ENCODE measurements at places on chromosomes 7 and 10.
A peak's percentile ranks its signal among the peaks of the same experiment; 100 is the strongest.

- DNase-seq, result no peak
Measured at GRCh38 chr7:4606797-4607196, 75.3 kb upstream of the FOXK1 start.

DNA sequence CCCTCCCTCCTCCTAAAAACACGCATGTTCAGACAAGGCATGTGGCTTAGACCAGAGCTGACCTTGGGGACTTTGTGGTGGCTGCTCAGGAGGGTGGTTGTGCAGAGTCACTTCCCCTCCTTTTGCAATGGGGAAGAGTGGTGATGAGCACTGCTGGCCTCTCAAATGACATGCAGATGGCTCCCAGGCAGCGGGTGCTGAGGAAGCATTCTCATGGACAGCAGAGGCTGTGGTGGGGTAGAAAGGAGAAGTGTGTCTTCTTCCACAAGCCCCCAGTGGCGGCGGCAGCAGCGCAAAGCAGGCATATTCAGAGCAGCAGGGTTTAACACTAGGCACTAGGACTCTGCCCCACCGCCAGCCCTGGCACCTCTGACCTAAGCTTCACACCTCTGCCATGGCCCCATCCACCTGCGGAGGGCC lies 105.9 kb upstream of the ANLN start:
- DNase-seq, result peak; percentile 81

DNA sequence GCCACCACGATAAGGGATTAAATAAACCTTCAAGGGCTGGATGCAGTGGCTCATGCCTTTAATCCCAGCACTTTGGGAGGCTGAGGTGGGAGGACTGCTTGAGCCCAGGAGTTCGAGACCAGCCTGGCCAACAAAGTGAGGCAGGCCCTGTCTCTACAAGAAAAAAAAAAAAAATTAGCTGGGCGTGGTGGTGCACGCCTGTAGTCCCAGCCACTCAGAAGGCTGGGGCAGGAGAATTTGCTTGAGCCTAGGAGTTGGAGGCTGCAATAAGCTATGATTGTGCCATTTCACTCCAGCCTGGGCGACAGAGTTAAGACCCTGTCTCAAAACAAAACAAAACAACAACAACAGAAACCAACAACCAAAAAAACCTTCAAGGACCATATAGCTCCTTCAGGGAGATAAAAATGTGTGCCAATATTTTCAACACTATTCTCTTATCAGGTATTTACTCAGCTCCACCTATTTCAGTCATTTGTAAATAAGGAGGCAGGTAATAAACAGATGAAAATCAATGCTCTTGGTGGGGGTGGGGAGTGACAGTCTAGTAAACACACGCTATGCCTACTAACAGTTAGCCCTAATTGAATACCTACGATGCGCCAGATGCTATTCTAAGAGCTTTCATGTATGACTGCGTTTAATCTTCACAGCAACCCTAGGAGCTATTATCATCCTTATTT lies 13.2 kb downstream of the BAIAP2L1 start:
- no peak for DNase-seq

DNA sequence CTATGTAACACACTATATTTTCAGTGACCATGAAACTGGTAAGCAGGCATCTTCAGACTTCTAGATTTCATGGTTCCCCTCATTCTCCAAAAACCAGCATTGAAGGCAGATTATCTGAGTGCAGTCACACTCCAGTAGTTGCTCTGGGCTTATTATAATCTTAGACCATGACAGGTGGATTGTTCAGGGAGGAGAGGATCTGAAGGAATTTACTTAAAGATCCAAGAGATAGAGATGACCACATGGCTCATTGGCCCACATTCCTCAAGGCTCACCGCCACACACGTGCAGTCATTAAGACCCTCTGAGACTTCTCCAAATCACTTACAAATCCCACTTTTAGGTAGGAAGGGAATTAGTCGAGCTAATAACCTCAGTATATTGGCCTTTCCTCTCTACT lies 55.2 kb downstream of the GSAP start:
- DNase-seq, result no peak

- DNase-seq, result no peak
Measured at GRCh38 chr10:67790534-67791408, 47.2 kb downstream of the DNAJC12 start.

DNA sequence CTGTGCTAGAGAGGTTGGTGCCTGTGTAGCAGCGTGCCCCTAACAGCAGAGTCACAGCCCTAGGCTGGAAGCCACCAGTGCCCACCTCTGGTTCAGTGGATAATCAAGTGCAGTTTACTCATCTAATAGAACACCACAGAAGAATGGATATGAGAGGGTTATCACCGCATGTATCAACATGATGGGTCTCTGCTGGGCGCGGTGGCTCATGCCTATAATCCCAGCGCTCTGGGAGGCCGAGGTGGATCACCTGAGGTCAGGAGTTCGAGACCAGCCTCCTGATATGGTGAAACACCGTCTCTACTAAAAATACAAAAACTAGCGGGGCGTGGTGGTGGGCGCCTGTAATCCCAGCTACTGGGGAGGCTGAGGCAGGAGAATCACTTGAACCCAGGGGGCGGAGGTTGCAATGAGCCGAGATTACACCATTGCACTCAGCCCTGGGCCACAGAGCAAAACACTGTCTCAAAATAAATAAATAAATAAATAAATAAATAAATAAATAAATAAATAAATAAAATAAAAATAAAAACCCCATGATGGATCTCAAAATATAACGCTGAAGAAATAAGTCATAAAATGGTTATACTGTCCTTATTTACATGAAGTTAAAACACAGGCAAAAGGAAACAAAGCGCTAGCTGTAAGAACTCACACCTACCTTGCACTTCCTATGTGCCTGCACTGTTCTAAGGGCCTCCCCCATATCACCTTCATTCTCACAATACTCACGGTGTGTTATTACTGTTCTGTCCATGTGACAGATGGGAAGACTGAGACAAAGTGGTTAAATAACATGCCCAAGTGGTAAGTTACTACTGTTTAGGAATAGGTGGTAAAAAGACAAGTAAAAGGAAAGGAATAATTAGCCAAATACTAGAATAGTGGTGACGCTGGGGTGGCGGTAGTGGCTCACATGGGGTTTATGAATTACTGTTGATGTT lies 70.9 kb downstream of the AMZ1 start:
- no peak for DNase-seq

DNA sequence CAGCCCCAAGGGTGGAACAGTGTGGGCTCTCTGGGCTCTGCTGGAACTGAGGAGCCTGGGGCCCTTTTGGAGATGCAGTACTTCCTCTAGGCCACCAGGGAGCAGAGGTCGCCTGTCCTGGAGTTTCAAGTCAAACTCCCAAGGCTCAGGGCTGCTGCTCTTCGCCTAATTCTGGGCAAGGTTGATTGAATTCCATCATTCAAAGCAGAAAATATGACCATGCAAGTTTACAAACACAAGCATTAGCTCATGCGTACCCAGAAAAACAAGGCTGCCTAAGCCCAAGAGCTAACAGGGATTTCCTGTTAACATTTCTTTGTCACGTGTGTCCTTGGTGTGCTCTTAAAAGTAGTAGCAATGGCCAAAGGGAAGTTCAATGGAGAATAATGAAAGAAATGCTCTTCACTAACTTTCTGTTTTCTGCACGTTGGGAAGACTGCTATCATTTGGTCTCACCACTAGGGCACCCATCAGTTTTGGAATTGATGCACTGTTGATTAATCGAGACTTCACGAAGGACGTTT lies 20.1 kb downstream of the LDB3 start:
- DNase-seq, result no peak

DNA sequence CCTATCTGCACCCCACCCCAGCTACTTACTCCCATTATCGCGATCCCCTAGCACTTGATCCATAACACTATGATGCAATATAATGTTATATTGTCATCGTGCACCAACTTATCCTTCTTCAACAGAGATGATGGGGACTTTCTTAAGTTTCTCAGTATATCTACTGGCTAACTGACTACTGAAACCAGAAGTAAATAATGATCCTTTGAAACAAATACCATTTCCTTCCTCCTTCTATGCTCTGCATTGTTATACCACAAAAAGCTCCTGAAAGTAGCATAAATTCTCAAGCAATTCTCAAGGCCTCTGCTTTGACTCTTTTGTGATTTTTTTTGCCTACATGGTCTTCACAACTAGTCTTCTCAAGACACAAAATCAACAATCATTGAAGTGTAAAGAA lies 68.9 kb downstream of the HTR7 start:
- no peak for DNase-seq

- no peak for DNase-seq
Measured at GRCh38 chr7:66185680-66186187, 19.4 kb upstream of the TPST1 start.

- no peak for DNase-seq
Measured at GRCh38 chr7:92075455-92076158, 58.7 kb downstream of the CYP51A1 start.

- DNase-seq, result peak; percentile 65
Measured at GRCh38 chr7:73901231-73901822, 40.4 kb downstream of the TMEM270 start.

- DNase-seq, result no peak
Measured at GRCh38 chr7:18352339-18353255, 143.0 kb upstream of the HDAC9 start.

GRCh38 chr10:86967481-86967941 lies 771 bp upstream of the ADIRF start:
- DNase-seq, result no peak

DNA sequence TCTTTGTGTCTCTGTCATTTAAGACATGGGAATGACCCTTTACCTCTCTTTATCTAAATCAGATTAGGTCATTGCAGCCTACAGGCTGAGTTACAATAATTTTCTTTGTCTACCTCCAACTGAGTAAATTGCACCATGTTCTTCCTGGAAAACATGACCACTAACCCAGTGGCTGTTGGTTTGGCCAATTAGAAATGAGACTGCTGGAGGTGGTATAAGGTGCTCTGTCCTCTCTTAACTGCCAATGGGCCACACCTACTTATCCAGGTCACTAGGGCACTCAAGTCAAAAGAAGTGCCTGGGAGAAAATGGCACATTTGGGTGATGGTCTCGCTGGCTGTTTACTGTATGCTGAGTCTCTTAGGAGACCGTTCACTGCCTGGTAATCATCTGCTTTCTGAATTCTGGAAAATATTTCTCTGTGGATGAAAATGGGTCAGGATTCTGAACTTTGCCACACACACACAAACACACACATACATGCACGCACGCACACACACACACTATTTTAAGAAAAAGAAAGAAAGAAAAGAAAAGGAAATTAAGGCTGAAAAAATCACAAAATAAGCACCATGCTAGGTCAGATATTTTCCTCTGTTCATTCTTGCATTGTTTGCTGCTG lies 16.4 kb downstream of the STAMBPL1 start:
- DNase-seq, result no peak

DNA sequence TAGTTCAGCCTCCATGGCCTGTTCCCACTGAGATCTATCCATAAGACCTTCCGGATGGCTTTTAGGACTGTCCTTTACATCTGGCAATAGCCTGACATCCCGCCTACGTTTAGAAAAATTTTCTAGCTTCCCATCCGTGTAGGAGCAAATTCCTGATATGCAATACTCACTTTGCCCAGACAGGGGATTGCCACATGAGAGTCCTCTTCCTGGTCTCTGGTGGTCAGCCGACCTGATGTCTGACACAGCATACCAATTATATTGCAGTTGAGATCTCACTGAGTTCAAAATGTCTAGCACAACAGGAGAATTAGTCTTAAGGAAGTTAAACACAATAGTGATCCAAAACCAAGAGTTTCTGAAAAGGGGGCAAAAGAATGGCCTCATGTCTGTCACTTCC lies 9.4 kb upstream of the ETV1 start:
- DNase-seq, result no peak

GRCh38 chr7:151047976-151048815 lies at the start of gene ASIC3:
Gene ASIC3, plus strand, starts transcription at chr7:151048531. Its CDS starts 355 bp downstream, at chr7:151048886.
- DNase-seq, result no peak

DNA sequence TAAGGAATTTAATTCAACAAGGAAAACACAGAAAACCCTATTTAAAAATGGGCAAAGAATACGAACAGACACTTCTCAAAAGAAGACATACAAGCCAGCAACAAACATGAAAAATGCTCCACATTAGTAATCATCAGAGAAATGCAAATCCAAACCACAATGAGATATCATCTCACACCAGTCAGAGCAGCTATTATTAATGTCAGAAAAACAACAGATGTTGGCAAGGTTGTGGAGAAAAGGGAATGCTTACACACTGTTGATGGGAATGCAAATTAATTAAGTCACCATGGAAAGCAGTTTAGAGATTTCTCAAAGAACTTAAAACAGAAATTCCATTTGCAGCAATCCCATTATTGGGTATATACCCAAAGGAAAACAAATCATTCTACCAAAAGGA lies 55.2 kb downstream of the GCC1 start:
- DNase-seq, result no peak

DNA sequence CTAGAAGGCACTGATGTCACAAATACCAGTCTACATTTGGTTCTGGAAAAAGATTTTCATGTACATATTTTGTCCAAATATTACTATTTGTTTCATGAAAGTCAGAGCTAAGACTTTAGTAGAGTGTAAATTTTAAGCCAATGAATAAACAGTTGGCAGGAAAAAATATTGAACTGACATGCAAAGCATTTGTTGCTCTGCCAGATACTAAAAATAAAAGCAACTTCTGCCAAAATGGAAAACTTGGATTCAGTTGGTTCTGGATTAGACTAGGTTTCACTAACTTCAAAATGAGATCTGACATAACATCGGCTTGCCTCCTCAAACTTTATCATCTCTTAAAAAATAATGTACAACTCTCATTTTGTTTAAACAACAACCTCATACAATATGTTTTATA lies 34.9 kb downstream of the FAM204A start:
- DNase-seq, result no peak

DNA sequence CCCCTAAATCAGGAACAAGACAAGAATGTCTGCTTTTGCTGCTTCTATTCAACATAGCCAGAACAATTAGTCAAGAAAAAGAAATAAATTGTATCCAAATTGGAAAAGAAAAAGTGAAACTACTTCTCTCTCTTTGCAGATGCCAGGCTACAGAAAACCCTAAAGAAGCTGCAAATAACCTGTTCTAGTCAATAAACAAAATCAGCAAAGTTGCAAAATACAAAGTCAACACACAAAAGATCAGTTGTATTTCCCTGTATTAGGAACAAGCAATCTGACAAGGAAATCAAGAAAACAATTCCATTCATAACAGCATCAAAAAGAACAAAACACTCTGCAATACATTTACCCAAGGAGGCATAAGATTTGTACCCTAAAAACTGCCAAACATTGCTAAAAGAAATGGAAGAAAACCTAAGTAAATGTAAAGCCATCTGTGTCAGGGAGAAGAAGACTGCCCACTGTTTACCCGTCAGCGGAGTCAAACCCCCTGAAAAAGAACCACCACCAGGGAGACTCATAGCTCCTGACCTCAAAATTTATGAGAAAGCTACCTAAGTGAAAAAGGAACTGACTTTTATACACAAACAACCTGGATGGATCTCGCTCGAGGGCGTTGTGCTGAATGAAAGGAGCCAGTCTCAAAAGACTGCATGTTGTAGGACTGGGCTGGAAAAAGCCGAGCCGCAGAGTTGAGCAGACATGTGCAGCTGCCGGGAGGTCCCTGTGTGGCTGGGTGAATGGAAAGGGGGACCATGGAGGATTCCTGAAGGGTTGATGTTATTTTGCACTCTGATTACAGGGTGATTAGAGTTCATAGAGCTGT lies 263.1 kb downstream of the MAD1L1 start:
- DNase-seq, result no peak

GRCh38 chr7:137987968-137988367 lies 13.9 kb downstream of the CREB3L2 start:
- no peak for DNase-seq

All from tibial artery (tissue), 4 donors.